NCI-H510A (cell line): ENCODE measurements at places on chromosomes 7 and 10.

DNA sequence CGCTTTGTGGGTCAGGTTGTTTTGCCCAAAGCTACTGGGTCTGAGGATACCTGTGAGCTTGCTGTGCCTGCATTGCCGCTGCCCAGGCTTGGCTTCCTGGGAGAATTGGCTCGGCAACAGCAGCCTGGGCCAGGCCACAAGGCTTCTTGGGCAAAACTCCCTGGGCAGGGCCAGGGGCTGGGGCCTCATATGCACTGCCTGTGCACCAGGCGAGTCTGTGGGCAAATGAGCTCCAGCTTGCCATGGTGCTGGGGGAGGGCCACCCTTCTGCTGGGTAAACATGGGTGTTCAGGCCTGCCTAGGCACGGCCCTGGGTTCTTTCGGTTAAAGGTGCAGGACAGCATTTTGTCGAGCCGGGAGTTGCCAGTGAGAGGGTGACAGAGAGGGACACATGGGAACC is 19.4 kb downstream of the ZMIZ1 start:
- DNase-seq = peak; percentile 42

DNA sequence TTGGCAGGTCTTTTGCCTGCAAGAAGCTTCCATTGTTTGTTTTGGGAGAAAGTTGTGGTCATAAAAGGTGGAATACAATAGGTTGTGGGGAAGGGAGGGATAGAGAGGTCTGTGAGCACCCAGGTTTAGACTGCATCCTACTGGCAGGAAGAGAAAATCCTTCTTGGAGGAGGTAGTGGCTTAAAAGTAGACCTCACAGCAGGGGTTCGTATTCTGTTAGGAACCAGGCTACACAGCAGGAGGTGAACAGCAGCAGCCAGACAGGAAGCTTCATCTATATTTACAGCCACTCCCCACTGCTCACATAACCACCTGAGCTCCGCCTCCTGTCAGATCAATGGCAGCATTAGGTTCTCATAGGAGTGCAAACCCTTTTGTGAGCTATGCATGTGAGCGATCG is 245.3 kb downstream of the NSUN6 start:
- DNase-seq = peak; percentile 16

DNA sequence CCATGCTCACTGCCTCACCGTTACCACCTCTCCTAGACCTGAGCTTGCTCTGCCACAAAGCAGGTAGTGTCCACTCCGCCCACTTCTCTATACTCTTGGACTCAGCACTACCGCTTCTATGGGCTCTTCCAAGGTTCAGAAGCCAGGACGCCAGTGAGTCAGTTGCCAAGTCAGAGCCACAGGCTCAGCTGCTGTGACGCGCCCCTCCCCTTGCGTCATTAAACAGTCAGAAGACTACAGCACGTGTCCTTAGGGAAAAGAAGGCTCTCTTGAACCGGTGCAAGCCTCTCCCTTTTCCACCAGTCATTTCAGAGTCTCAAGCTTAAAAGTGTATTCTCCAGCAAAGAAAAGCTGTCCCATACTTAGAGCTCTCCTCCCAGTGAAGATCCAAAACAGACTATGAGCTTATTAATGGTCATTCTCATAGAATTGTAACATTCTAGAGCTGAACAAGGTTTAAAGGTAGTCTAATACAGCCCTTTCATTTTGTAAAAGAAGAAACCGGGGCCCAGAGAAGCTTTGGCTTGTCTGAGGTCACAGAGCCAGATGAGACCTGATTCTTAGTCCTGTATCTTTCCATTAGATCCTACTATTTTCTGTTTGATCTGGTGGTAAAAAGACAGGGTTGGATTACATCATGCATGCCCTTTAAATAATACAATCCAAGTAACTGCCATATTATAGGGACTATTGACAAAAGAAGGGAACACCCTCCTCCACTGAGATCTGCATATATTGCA is 40.9 kb upstream of the MET start:
- no peak for DNase-seq

DNA sequence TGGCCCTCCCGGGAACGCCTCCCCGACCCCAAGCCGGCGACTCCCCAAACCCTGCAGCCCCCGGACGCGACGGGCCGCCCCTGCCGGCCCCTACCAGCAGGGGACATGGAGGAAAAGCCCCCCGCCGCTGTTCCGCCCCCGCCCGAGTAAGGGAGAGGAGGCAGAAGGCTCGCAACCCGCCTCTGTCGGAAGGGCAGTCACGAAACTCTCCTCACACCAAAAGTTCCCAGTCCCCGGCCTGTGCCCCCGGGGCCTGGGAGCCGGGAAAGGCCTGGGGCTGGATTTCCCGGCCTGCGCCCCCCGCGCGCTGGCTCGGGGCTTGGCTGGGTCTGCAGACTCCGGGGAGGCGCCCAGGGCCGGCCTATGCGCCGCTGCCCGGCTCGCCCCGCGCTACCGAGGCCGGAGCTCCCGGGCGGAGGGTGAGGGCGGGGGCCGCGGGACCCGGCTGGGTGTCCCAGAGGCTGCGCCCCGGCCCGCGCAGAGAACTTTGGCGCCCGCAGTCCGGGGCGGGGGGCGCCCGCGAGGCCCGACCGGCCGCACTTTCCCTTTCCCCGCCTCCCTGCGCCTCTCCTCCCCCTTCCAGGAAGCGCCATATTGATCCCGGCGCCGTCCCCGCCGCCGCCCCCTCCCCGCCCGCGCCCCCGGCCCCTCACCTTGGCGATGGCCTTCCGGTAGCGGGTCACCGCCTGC is 728 bp downstream of the PARD3 start:
- DNase-seq = no peak

GRCh38 chr7:105799006-105799405 is 77.4 kb downstream of the ATXN7L1 start:
- no peak for DNase-seq

- DNase-seq = no peak
These were observed 223.3 kb upstream of the FERD3L start for GRCh38 chr7:19368491-19368925.

DNA sequence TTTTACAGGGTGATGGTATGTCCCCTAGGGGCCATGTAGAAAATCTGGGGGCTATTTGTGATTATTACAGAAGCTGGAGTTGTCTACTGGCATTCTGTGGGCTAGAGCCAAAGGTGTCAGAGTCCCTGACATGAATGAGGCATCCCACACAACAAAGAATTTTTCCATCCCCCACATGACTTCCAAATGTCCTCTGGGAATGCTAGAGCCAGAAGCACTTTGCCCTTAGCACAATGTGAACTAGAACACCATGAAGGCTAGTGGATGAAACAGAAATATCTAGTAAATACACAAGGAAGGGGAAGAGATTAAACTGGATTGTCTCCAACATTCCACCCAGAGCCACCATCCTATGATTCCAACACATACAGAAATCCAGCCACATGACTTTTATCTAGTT is 46.9 kb downstream of the FAM13C start:
- DNase-seq = no peak

- no peak for DNase-seq
These were observed 8.8 kb upstream of the ATRNL1 start for GRCh38 chr10:115084277-115084850.

- no peak for DNase-seq
These were observed 507.9 kb upstream of the NRG3 start for GRCh38 chr10:81367132-81367531.

DNA sequence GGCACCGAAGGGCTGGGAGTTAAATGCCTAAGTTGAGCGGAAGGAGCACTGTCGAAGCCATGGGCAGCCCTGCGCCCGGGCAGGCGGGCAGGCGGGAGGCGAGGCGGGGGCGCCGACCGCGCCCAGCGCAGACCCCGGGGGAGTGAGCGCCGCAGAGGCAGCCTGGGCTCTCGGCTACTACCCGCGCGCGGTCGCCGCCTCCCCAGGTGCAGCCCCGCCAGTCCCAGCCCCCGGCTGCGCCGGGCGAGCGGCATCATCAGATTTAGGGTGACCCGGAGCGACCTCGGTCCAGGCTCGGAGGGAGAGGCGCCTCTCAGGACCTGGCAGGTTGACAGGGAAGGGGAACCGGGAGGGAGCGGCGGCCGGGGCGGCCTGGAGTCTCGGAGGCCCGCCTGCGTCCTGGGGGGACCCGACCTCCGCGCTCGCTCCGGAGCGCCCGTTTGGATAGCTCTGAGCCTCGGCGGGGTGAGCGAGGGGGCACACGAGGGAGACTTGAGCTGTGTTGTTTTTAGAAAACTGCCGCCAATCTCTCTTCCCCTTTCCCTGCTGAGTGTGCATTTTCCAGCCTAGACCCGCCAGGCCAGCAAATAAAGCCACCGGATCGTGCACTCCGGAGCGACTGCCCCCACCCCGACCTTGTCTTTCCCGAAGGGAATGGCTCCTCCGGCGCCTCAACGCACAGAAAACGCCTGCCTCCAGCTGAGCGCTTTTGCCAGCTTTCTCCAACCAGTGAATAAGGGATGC is 2.3 kb upstream of the NRP1 start:
- DNase-seq = no peak

DNA sequence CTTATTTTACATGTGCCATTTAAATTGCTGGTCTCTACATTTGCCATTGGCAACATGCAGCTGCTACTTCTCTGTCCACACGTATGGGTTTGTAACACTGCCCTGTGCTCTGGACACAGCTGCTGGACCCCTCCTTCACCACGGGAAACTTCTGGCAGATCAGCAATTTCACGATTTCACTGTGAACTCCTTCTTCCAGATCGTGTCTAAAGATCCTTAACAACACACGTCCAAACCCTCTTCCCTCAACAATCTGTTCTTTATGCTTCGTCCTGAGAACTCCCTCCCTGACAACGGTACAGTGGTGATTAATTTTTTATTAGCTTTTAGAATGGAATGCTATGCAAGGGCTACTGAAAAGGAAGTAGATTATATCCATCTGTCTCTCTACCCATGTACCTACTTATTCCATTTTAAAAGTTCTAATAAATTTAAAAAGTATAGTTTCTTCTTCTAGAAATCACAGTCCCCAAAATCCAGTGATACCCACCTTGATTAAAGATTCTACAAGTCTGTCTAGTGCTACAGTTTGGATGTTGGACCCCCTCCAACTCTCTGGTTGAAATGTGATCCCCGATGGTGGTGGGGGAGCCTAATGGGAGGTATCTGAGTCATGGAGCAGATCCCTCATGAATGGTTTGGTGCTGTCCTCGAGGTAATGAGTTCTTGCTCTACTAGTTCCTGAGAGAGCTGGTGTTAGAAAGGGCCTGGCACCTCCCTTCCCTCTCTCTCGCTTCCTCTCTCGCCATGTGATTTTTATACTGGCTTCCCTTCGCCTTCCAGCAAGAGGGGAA is 81.0 kb downstream of the KIAA1549 start:
- DNase-seq = no peak

GRCh38 chr10:110410329-110411046 is 87.2 kb upstream of the DUSP5 start:
- no peak for DNase-seq

DNA sequence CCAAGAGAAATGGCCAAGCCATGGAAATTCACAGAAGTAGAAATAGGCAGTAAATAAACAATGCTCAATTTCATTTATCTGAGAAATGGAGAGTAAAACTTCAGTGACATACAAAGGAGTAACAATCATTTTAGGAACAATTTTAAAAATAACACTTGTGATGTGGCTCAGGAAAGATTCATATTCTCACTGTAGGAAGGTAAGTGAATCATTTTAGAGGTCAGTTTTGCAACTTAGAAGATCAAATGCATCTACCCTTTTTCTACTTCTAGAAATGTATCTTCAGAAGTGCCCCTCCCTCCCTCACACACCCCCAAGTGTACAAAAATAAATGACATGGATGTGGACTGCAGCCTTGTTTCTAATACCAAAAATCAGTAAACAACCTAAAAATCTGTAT is 78.3 kb downstream of the ALOX5 start:
- DNase-seq = no peak

DNA sequence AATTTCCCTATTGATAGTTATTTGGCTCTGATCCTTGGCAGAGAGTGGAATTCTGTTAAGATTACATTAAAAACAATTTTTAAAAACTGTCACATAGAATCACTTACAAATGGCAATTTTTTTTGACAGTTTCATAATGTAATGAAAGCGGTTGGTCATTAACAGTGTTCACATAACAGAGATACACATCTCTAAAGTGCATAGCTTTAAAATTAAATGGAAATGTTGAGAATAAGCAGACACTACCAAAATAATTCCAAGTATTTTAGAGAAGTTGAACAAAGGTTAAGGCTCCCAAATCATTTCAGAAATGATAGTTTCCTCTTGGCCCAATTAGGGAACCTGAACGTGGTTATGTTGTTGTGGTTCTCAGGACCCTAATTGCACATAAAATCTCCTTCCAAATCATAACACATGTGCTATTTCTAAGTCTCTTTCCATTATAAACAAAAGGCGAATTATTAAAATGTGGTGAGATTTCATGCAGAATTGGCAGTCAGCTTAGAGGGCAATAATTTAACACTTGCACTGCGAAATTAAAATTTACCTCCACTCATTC is 528.9 kb upstream of the FZD8 start:
- no peak for DNase-seq

GRCh38 chr7:20238754-20239324 is 21.7 kb upstream of the MACC1 start:
- no peak for DNase-seq

GRCh38 chr7:90961037-90961725 is 303.1 kb upstream of the FZD1 start:
- no peak for DNase-seq

- no peak for DNase-seq
These were observed 95.4 kb downstream of the GSAP start for GRCh38 chr7:77320714-77321113.
